Left renal cortex interstitium (tissue), 4 donors: ENCODE measurements at places on chromosomes 3 and 15. TPM values are rescaled to one million over a fixed set of nuclear protein-coding genes. Genes with fewer than 3 reads are reported as not detected.

FEZF2 gene
- polyA plus RNA-seq, result not detected

ANKRD63 gene
- polyA plus RNA-seq, result 0.56 TPM

ITIH3 gene
- polyA plus RNA-seq, result 7.7 TPM

MYO1E gene
- 138 TPM for polyA plus RNA-seq

RSL24D1 gene
- polyA plus RNA-seq, result 99.7 TPM

XCR1 gene
- 0.06 TPM for polyA plus RNA-seq

ENTPD3 gene
- polyA plus RNA-seq, result 2.1 TPM

RARB gene
- 63.0 TPM for polyA plus RNA-seq

SPG21 gene
- 107 TPM for polyA plus RNA-seq

HHLA2 gene
- polyA plus RNA-seq, result 25.6 TPM

MAGI1 gene
- polyA plus RNA-seq, result 26.2 TPM

PLA2G4D gene
- 0.08 TPM for polyA plus RNA-seq

SERINC4 gene
- polyA plus RNA-seq, result not detected

C3orf20 gene
- polyA plus RNA-seq, result 0.19 TPM

TMEM108 gene
- polyA plus RNA-seq, result 4.0 TPM

DYNLT2B gene
- polyA plus RNA-seq, result 34.6 TPM

CLSTN2 gene
- polyA plus RNA-seq, result 1.3 TPM

HRG gene
- 2.9 TPM for polyA plus RNA-seq

TRIM71 gene
- 9.4 TPM for polyA plus RNA-seq

RLBP1 gene
- polyA plus RNA-seq, result not detected

PROK2 gene
- polyA plus RNA-seq, result not detected

GRCh38 chr3:186208296-186208989 lies 99.6 kb upstream of the ETV5 start:
- DNase-seq, result no peak

DNA sequence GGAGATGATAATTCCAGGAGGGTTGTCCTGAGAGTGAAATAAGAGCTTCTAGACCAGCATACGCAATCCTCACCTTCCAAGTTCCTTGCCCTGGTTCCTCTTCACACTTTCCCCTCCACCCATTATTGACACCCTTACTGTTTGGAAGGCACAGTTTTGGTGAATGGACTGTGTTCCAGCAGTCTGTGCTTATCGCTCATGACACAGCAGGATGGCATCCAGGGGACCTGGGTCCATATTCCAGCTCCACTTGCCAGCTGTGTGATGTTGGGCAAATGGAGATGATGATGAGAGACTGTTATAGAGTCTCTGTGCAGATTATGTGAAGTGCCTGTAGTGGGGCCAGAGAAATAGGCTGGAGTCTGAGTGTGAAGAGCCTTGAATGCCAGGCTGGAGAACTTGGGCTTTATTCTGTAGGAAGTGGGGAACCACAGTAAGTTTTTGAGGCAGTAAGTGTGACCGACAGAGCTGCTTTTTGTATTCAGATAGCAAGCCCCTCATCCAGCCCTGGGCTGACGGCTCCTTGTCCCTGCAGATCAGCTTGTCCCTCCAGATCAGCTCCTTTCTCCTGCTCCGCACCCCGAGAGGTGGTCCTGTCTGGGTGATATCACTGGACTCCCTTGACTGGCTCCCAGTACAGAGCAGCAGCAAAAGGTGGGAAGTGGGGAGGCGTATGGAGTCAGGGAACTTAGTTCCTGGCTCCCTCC lies 8.1 kb downstream of the KBTBD13 start:
- DNase-seq, result no peak

DNA sequence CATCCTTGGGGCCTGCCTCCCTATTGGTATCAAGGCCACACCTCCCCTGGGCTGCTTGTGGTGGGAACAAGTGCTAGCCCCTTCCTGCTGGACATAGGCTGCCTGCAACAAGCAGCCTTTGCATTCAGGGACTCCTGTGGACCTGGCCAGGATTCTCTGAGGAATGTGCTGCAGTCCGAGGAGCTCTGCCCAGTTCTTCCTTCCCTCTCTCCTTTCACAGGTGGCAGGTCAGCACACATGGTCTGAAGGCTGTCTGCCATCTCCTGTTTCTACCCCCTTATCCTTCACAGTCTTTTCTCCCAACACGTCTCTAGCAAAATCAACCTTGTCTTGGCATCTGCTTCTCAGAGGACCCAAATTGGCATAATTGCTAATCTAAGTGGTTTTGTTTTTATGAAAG lies 97.0 kb upstream of the LIPC start:
- no peak for DNase-seq

DNA sequence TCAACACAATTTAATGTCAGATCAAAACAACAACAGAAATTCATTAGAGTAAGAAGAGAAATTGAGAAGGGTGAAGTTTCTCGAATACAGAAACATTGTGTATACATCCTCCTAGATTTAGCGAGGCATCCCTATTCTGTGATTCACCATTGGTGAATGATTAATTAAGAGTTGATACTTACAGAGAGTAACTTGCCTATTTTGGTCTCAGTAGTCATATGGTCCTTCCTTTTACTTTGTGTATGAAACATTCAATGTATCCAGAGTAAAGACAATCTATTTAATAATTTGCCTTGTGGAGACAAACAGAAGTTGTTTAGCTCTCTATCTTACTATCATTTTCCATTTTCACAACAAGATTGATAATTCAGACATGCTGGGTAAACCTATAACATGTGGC lies 432.0 kb downstream of the ZPLD1 start:
- no peak for DNase-seq

DNA sequence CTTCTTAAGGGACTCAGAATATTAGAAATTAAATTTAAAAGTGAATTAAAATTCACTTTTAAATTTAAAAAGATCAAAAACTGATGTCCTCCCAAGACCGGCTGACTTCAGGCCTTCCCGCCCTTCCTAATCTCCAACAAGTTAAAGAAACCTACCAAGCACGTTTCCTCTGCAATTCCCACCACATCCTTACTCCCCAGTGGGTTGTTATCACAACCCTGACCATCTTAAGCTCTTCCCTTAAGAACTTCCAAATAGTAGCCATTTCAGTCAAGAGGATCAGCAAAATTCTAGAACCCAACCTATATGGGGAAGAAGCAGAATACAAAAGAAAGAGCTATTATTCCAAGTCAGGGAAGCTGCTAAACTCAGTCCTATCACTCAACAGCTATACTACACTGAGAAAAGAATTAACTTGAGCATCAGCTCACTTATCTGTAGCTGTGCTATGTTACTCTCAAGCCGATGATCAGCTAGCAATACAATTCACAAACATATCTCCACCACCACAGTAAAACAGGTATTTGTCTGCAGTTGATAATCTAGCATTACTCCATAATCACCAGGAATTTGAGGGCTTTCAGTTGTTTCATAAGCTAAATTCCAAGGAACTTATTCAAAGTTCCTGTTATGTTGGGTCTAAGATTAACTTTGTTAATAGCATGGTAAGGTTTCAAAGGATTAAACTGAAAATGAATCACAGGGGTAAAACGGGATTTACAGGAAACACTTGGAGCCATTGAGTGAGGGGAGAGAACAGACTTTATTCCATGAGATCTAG lies 14.3 kb downstream of the ABCC5 start:
- no peak for DNase-seq

DNA sequence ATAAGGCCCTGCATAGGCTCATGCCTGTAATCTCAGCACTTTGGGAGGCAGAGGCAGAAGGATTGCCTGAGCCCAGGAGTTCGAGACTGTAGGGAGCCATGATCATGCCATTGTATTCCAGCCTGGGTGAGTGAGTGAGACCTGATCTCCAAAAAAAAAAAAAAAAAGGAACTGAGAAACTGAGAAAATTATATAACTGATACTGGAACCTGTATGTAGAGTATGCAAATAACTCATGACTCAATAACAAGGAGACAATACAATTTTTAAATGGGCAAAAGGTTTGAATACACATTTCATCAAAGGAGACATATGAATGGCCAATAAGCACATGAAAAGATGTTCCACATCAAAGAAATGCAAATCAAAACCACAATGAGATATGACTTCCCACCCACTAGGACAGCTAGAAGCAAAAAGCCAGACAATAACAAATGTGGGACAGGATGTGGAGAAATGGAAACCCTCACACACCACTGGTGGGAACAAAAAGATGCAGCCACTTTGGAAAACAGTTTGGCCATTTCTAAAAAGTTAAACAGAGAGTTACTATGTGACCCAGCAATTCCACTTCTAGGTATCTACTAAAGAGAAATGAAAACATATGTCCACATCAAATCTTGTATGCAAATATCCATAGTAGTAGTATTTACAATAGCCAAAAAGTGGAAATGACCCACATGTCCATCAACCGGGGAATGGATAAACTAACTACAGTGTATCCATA lies 70.7 kb downstream of the IQSEC1 start:
- DNase-seq, result no peak

DNA sequence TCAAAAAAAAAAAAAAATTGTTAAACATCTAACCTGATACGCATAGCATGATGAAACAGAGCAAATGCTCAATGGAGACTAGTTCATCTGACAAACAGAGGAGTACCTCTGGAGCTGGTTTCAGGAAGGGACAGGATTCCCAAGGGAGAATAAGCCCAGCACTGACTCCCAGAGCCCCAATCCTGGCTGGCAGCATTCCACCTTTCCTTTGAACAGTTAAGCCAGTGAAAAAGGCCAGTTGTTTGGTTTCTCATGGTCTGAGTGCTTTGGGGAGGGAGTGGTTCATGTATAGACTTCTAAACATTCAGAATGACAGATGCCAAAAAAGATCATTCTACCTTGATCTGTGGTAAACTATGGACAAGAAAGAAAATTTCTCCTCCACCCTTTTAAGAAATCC lies 277.9 kb upstream of the RARB start:
- no peak for DNase-seq

DNA sequence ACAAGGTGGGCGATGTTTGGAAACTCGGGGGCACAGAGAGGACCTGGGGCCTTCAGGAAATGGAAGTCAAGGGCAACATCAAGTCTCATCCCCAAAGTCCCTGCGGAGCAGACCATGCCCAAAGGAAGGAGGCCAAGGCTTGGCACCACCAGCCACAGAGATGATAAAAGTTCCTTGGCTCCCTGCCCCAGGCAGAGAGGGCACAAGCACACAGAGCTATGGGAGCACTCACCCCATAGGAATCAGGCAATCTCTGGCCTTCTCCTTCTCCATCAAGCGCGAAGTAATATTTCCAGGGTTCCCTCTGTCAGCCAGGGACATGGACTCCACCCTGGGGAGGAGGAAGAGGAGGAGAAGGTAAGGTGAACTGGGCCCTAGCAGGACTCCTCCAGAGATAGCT lies 7.9 kb downstream of the ACAA1 start:
- DNase-seq, result no peak

- no peak for DNase-seq
These were observed 15.1 kb downstream of the GLCE start for GRCh38 chr15:69175536-69175935.

DNA sequence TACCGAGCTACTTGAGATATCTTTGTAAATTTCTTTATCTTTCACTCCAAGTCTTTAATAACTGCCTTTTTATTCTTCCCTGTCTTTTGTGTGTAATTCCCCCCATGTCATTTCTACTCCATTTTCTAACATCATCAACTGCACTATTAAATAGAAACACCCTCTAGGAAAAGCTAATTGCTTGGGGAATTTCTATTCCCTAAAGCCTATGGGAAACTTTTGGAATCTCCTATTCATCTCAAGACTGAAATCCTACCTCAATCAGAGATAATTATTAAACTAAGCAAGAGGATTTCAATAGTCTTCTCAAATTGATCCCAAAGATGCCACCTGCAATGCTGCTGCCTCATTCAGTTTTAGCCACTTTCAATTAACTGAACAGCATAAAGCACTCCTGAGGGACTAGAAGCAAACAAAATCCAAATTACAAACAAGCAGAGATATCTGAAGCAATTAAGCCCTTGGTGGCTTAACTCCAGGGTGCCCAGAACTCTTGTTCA lies 598.7 kb downstream of the IGSF11 start:
- DNase-seq, result no peak

DNA sequence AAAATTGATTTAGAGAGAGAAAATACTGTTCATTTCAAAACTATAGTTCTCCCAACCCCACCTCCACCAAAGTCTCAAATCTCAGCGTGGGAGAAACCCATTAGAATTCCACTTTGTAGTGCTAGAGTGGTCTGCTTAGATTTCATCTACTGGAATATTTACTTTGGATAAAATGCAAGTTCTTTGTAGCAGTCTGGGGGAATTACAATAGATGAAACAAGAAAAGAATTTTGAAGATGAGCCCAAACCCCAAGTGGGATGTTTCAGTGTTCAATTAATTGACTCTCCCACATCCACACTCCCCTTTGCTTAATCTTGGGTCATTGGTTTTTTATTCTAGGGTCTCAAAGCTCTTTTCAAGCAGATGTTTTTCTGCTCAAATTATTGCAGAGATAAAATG lies 97.8 kb downstream of the RPL22L1 start:
- no peak for DNase-seq

- no peak for DNase-seq
These were observed 847.6 kb downstream of the TBL1XR1 start for GRCh38 chr3:176349706-176350105.

- no peak for DNase-seq
These were observed 74.0 kb downstream of the C3orf85 start for GRCh38 chr3:109210501-109210900.

GRCh38 chr3:47758261-47759025 lies 23.2 kb downstream of the SMARCC1 start:
- no peak for DNase-seq

DNA sequence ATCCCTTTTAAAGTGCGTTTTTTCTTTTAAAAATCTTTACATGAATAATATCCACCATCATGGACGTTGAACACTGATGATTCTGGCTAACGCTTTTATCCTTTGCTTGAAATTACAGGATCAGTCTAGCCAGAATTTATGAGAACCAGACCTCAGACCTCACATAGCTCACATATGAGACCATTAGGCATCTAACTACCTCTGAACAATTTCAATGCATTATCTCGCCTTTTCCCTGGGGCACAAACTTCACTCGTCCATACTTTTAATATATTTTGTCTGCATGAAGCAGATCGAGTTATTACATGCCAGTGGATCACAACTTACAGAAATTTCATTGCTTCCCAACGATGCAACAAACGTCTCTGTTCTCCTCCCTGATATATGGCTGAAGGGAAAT lies 105.6 kb downstream of the MEIS2 start:
- DNase-seq, result no peak

GRCh38 chr15:64619880-64620839 lies 155.2 kb downstream of the RBPMS2 start:
- no peak for DNase-seq

- DNase-seq, result no peak
These were observed 2.4 kb upstream of the LMCD1 start for GRCh38 chr3:8499181-8499611.

- no peak for DNase-seq
These were observed 115.9 kb downstream of the DCLK3 start for GRCh38 chr3:36648241-36649034.

DNA sequence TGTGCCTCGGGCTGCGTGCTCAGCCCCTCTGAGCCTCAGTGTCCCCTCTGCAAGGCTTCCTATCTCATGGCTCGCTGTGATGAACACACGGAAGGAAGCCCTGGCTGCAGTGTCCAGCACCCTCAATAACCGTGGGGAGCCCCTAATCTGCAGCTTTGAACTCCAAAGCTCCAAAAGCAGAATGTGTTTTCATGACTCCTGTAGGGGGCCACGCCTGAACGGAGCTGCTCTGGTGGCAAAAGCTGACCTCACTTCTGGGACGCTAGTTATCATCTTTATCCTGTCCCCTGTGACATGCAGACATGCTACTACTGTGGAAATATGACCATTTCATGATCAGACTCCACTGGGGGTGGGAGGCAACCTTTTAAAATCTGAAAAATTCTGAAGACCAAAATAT lies 98.8 kb downstream of the SEC22A start:
- no peak for DNase-seq

- DNase-seq, result no peak
These were observed 25.2 kb downstream of the GOLGA6D start for GRCh38 chr15:75307778-75308390.

- DNase-seq, result no peak
These were observed 107.2 kb downstream of the GTPBP8 start for GRCh38 chr3:113097960-113098447.
